ENCODE measurements at places on chromosomes 3 and 15.

GRCh38 chr3:46335541-46335940 lies 18.4 kb upstream of the CCR2 start:
- no peak for DNase-seq

- DNase-seq, result no peak
Measured at GRCh38 chr3:48997102-48997635, 7.1 kb downstream of the P4HTM start.

- no peak for DNase-seq
Measured at GRCh38 chr3:71075494-71075893, 508.0 kb downstream of the FOXP1 start.

- DNase-seq, result no peak
Measured at GRCh38 chr3:123027292-123028232, at the start of gene SEMA5B. Gene SEMA5B (minus strand): TSS chr3:123027763. CDS start chr3:122961263, 66,500 bp downstream.

GRCh38 chr3:25783661-25784512 lies 644 bp upstream of the NGLY1 start:
- no peak for DNase-seq
